ENCODE measurements at places on chromosomes 7 and 10. TPM values are rescaled to one million over a fixed set of nuclear protein-coding genes. Genes with fewer than 3 reads are reported as not detected.
A peak's percentile ranks its signal among the peaks of the same experiment; 100 is the strongest.

PNLIPRP2 gene
- not detected for total RNA-seq

GRCh38 chr10:75127471-75127870 is 16.0 kb downstream of the SAMD8 start:
- no peak for DNase-seq

DNA sequence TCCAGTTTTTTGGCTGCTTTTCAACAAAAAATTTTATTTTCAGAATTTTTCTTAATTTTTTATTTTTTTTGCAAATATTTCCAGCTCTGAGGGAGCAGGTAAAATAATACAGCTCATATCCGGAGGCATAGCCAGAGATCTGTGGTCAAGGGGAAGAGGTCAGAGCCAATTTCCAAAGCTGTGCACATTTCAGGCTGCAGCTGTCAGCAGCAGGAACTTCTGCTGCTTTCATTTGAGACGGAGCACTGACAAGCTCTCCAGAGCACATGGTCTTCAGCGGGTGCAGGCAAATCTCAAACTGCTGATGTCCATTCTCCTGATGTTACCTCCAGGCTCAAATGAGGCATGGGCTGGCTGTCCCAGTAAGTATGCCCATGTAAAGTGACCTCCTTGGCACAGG is 31.1 kb downstream of the SLC26A4 start:
- no peak for DNase-seq

NPY4R gene
- total RNA-seq, result 0.19 TPM

DNA sequence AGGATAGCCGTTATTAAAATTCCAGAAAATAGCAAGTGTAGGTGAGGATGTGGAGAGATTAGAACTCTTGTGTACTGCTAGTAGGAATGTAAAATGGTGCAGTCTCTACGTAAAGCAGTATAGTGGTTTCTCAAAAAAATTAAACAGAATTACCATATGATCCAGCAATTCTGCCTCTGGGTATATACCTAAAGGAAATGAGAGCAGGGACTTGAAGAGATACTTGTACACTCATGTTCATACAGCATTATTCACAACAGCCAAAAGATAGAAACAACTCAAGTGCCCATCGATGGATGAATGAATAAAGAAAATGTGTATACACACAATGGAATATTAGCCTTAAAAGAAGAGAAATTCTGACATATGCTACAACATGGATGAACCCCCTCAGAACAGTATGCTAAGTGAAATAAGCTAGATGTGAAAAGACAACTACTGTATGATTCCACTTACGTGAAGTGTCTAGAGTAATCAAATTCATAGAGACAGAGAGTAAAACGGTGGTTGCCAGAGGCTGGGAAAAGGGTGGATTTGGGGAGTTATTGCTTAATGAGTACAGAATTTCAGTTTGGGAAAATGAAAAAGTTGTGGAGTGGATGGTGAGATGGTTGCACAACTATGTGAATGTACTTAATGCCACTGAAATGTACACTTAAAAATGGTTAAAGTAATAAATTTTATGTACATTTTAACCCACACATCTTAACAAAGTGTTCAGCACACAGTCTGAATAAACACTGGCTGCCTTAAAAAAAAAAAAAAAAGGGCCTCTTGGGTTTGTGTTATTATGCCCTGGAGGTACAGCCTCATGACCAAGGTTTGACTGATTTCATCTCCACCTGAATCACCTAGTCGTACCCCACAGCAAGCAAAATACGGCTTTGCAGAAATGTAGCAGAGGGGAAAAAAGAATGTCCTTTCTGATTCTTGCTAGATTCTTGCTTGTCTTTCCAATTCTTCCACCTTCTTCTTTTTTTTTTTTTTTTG is 26.2 kb downstream of the BUB3 start:
- DNase-seq, result no peak

ZNF488 gene
- not detected for total RNA-seq

DNA sequence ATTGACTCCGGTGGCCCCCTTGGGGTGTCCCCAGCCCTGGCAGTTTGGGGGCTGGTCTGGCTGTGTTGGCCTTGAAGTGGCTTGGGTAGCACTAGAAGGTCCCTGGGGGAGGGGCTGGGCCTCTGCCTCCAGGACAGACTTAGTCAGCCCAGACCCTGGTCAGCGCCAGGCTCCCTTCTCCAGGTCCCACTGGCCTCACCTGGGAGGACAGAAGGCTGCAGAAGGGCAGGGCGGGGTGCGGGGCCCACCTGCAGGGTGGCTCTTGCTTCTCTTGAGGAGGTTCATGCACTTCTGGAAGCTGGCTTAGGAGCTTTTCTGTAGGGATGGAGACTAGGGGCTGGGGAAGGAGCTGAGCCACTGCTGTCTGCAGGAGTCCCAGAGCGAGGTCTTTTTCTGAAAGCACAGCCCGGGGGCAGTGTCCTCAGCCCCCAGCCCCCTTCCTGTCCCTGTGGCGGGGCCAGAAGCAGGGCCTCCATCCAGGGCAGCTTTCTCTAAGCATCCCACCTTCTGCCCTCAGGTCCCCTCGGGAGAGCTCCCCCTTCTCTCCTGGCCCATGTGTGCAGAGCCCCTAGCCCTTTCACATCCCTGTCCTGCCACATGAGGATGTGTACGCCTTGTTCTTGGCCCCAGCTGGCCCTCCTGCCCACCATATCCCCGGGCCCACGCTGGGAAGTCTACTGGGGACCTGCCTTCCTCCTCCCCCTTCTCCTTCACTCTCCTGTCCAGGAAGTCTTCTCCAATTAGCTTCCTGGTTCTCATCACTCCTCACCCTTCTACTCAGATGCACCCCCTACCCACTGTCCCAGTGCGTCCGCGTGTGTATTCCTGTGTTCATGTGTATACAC is 11.0 kb downstream of the TBATA start:
- peak; percentile 35 for DNase-seq

DNA sequence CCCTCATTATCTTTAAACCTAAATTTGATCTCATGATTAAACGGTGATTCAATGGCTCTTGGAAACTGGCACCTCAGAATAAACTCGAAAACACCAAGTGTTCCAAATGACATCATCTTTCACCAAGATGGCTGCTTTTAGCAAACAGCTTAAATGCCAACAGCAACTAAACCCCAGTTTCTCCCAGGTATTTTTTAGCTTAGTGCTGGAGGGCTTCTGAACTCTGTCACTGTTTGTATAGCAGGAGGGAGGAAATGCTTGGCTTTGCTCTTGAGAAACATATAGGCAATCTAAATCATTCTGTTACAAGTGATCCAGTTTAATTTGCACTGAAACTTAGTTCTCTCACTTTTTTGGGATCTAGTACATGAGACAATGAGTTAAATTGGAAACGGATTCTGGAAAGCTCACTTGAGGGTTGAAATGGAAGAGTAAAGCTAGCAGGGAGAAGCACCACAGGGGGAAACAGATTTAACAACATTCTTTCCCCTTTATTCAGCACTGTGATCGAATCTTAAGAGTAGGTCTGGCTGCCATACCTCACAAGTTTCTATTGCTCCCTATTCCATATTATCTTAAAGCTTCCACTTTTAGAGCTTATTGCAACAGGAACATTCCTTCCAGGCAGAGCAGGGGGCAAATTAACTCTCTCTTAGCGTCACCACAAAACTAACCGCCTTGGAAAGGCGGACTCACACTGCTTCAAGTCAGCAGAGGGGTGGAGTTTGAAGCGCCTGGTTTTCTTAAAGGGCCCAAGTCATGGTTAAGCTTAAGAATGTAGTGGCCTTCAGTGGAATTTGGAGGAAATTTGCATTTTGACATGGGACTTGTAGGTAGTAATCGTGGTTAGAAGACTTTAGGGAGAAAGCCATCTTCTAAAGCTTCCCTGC is 1.8 kb upstream of the CCDC6 start:
- DNase-seq, result no peak

DNA sequence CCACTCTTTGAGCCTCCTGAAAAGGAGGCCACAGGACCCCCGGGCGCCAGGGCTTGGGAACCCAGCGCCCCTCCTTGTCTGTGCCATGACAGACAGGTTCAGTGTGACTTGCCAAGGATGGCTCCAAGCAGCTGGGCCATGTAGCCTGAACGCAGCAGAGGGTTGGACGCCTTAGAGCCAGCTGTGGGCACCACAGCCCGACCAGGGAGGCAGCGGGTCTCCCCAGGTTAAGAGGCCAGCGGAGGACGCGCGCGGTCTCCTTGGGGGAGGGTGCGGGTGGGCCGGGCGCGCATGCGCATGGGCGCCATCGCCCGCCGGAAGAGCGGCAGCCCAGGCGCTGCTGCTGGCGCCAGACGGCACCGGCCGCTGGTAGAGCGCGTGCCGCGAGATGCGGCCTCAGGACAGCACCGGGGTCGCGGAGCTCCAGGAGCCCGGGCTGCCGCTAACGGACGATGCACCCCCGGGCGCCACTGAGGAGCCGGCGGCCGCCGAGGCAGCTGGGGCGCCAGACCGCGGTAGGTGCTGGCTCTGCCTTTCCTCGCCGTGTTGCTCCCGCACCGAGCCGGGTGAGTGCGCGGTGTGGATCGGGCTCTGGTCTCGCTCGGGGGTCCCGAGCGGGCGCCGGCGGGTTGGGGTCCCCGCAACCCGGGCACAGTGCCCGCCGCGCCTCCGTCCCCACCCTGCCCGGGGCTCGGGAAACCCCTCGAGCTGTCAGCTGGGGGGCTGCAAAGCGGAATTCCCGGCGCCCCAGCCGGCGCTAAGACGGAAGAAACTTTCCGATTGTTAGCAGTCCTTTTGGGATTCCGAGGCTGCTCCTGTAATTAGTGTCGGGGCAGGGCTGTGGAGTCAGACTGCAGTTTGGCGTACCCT is at the start of gene SLC35G1:
Gene SLC35G1, plus strand, starts transcription at position 333 of the 870 bp plus-strand sequence. Its CDS starts 56 bp downstream, at position 389.
- DNase-seq, result peak; percentile 72

DNA sequence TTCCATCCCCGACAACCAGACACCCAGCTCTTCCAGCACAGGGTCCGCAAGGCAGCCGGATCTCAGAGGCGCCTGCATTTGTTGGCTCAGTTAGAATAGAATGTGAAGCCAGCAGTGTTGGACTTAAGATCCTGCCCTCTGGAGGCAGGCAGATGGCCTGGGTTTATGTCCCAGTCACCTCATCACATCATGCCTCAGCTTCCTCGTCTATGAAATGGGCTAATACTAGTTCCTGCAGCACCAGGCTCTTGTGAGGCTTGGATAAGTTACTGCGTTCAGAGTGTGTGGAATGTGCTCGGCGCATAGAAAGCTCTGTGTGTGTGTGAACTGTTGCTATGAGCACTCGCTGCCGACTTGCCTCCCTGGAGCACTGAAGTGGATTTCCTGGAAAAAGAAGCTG is 202.5 kb upstream of the GPR26 start:
- no peak for DNase-seq

LIPF gene
- total RNA-seq, result not detected

- no peak for DNase-seq
Measured at GRCh38 chr10:89301232-89301631, 614 bp upstream of the IFIT2 start.

- DNase-seq, result no peak
Measured at GRCh38 chr10:130686689-130687300, 550.6 kb downstream of the GLRX3 start.

DNA sequence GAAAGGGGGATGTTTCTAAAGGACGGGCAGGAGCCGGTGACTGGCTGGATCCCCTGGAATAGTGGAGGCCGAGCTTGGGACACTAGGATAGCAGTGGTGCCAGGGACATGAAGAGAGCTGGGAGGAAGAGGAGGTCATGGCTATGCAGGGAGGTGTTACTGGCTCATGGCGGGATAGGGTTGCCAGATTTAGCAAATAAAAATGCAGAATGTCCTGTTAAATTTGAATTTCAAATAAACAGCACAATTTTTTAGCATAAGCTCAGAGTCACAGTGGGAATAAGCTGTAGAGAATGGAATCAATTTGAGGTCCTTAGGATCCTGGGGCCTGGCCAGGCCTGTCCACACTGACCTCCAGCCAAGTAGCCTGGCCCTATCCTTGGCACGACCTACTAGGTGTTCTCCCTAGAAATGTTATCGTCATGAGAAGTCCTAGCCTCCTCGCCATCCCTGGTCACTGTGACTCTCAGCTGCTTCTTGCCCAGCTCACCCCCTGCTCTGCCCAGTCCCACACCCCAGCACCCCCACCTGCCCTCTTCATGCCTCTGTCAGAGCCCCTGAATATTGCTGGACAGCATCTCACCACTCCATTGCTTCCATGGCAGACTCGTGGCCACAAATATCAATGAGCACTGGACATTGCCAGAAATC is 7.6 kb upstream of the KCP start:
- no peak for DNase-seq

COL26A1 gene
- total RNA-seq, result not detected

DNA sequence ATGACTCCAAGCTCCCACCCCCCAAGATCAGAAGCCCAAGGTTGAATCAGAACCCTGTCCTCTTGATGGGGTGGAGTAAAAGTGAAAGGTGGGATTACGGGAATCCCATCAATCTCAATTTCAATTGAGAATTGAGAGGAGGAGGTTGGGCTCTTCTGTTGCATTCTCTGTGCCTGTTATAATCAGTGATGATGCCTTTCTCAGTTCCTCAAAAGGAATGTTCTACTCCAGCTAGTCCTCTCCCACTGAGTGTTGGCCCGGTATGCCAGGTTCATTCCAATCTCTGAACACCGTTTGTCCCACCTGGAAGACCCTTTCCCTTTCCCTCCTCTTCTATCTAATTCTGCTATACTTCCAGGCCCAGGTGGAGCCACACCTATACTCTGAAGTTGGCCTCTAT is 17.2 kb upstream of the XPNPEP1 start:
- DNase-seq, result no peak

DNA sequence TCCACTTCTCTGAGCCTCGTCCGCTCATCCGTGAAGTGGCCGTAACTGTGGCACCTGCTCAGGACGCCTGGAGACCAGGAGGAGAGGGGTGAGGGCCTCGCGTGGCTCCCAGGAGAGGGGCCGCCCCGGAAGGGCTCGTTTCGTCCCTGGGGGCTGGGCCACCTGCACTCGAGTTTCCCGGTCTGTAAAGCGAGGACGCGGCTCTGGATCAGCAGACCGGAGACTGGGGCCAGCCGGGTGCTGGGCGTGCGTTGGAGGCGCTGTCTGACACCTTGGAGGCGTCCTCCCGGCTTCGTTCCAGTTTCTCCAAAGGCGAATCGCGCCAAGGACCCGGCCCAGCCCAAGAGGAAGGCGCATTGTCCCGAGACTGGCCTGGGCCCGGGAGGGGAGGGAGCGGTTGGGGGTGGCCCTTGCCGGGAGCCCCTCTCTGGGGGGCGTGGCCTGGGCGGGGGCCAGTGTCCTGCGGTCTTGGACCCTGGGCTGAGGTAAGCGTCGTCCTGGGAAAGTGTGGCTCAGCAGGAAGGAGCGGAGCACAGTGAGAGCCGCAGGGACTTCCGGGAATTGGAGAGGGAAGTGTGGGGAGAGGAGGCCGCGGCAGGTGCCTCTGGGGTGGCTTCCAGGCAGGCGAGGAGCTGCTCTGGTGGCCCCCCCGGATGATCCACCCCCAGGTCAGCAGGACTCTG is 89.6 kb downstream of the FOXL3 start:
- DNase-seq, result peak; percentile 65

GRCh38 chr7:47318395-47319182 is 263.3 kb downstream of the TNS3 start:
- no peak for DNase-seq

- no peak for DNase-seq
Measured at GRCh38 chr10:22229802-22230157, 12.0 kb upstream of the EBLN1 start.

SUMF2 gene
- total RNA-seq, result 44.6 TPM

All from right cardiac atrium (tissue), 5 donors.